Stimulated activated CD8-positive, alpha-beta memory T cell treated with anti-CD3 and anti-CD28 coated beads, Interleukin-7, amount 100 ng/mL, for 1 hour (primary cell): ENCODE measurements at places on chromosomes 3 and 15.

DNA sequence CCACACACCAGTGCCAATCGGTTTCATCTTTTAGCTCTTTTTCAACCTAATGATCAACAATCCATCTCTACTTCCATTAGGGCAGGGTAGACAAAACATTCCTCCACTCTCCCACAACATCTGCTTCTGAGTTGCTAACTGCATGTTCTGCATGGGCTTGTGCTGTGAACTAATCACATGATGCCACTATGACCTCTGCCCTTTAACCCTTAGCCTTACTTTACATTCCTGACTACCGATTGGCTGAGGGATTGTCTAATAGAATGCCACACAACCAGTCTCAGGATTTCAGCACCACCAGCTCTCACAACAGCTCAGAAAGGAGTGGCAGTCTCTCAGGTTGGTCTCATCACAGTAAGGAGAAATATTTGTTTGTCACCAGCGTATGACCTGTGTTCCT, 562.8 kb downstream of the ROBO2 start:
- no peak for DNase-seq

GRCh38 chr3:195823280-195823679, 11.6 kb upstream of the MUC4 start:
- no peak for DNase-seq

- DNase-seq = no peak
Observed at GRCh38 chr3:30281526-30281925, 324.9 kb upstream of the TGFBR2 start.

- DNase-seq = no peak
Observed at GRCh38 chr3:170180079-170180907, 1.2 kb downstream of the PHC3 start.

DNA sequence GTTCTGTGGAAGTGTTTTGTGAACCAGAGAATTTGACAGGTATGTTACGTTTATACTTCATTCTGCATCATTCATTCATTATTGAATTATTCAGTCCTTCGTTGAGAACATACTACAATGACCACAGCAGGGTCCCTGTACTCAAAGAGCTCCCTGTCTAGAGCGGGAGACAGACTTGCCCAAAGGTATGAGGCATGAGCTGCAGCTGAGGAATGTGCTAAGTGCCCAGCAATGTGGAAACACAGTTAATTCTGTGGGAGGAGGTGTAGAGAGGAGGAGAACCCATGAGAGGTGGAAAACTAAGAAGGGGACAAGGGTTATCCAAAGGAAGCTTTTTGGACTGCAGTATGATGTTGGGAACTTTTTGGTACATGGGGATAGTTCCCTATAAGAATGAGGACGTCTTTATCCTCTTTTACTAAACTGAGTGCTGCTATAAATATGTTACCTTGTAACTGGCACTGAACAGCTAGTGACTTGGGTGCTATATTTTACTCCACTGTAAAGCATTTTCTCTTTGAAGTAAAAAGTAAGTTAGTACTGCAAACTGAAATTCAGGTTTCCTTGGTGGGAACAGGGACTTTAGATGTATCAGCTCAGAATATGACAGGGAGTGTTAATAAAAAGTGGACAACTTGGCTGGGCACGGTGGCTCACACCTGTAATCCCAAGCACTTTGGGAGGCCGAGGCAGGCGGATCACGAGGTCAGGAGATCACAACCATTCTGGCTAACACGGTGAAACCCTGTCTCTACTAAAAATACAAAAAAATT, 5.7 kb downstream of the SMAD3 start:
- no peak for DNase-seq

- DNase-seq = no peak
Observed at GRCh38 chr3:149832086-149832485, 19.1 kb downstream of the RNF13 start.

DNA sequence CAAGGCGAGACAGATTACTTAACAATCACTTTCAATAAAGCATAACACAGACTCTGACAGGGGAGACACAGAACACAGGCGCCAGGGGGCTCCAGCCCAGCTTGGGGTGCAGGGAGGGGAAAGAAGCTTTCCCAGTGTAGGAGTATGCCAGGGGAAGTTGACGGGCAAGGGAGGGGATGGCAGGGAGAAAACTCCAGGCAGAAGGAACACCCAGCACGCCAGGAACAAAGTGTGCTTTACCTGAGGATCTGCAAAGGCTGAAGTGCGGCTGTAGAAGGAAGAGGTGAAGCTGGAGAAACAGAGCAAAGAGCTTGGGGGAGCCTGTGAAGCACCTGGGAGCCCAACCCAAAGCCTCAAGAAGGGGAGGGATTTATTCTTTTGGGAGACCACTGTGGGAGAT, 12.1 kb downstream of the RGMA start:
- DNase-seq = no peak

- DNase-seq = no peak
Observed at GRCh38 chr15:28907338-28907960, 21.7 kb downstream of the APBA2 start.

GRCh38 chr15:52199271-52199670, 8.1 kb upstream of the GNB5 start:
- DNase-seq = no peak

DNA sequence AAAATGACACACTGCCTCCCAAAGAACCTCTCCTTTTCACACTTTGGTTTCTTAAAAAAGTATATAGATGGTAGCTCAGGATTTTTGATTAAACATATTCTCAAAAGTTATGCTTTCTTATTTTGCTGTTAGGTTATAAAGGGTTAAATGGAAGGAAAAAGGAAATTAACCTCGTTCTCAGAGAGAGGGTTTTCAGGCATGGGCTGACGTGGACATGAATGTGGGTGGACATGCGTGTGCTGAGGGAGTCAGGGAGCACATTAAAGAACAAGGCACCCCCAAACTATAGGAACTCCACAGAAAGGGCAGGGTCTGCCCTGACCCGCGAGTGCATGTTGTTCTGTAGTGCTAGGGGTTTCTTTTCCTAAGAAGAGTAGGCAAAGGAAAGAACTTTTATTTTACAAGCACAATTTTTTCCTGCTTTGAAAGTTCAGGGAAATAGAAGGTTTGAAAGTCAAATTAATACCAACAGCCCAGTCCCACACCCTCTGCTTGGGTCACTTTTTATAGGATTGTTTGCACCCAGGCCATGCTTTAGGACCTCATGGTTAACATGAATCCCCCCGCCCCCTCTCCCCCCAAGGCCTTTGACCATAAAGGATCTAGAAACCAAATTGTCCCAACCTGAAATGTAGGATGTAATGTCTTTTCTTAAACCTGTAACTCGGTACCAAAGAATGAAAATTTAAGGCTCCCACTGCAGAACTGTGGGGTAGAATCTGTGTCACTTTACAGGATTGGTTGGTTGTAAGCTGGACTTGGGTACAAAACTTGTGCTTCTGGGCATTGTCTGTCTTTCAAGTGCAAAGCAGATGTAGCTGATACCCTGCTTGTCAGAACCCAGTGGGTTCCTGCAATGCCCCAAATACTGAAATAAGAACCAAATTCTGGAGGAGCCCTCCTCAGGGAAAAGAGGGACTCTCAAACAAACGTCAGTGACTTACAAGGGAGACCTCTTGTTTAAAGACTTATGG, 58.5 kb upstream of the CCR4 start:
- DNase-seq = no peak

DNA sequence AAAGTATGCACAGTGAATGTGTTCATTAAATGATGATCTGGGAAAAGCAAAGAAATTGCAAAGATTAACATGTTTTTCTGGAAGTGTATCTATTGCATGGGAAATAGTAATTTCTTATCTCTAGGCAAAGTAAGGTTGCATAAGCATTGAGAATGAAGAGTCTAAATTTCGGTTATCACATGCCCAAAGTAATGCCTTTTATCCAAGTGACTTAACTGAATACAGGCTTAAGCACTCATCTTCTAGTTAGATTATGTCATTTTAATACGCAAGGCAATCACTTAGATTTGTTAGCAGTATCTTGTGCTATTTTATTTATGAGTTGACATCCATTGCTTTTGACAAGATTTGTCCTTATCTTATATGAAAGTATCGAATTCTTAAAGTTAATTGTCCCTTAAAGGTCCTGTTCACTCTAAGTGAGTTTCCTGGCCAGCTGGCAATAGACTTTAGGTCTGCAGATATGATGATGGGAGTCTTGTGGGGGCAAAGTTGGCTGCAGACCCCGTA, 100.5 kb downstream of the NAALADL2 start:
- DNase-seq = no peak

DNA sequence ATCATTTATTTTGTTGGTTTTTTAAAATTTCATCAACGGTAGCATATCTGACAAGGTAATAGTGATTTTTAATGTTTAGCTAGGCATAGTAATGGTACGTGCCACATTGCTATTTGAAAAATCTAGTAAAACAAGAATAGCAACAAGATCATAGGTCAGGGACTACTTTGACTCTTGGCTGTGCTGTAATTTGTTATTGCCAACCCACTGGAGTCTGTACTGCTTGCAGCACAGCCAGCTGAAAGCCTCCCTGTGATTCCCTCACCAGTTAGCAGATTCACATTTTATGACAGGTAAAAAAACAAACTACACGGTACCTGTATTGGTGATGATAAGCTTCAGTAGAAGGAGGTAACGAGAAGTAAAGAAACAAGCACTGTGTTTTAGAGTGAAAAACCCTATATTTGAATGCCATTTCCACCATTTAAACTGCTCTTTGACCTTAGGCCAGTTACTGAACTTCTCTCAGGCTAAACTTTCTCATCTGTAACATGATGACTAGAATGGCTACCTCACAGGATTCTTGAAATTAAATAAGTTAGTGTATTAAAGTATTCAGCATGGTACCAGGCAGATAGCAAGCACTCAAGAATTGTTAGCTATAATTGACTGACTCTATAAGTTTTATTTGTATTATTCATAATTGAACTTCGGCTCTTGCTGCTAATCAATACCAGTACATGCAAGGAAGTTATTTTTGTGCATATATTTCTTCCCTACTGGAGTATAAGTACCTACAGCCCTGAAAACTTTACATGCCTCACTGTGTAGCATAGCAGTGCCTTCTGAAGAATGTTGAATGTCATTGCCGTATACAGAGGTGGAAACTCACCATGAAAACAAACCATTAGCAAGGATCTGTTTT, 16.1 kb downstream of the FILIP1L start:
- no peak for DNase-seq

GRCh38 chr3:33170531-33170930, 48.1 kb downstream of the SUSD5 start:
- no peak for DNase-seq

DNA sequence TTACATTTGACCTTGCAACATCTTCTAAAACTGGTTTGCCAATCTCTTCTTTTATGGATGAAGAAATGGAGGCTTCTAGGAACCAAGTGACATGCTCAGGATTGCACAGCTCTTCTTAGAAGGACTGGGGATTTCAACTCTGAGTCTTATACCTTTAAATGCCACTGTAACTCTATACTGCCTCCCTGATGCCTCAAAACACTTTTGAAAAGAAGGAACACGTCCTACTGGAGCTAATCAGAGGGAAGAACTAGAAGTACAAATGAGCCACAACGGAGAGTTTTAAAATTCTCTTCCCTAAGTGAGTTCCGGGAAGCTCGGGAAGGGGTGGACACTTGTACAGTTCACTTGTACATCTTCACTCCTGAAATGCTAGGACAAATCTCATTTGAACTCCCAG, 949 bp upstream of the MITF start:
- DNase-seq = no peak

GRCh38 chr3:107950417-107950816, 140.4 kb downstream of the CD47 start:
- no peak for DNase-seq

GRCh38 chr3:48708481-48708889, 8.5 kb downstream of the IP6K2 start:
- DNase-seq = no peak

- no peak for DNase-seq
Observed at GRCh38 chr3:104750581-104750980, 616.1 kb upstream of the ALCAM start.

DNA sequence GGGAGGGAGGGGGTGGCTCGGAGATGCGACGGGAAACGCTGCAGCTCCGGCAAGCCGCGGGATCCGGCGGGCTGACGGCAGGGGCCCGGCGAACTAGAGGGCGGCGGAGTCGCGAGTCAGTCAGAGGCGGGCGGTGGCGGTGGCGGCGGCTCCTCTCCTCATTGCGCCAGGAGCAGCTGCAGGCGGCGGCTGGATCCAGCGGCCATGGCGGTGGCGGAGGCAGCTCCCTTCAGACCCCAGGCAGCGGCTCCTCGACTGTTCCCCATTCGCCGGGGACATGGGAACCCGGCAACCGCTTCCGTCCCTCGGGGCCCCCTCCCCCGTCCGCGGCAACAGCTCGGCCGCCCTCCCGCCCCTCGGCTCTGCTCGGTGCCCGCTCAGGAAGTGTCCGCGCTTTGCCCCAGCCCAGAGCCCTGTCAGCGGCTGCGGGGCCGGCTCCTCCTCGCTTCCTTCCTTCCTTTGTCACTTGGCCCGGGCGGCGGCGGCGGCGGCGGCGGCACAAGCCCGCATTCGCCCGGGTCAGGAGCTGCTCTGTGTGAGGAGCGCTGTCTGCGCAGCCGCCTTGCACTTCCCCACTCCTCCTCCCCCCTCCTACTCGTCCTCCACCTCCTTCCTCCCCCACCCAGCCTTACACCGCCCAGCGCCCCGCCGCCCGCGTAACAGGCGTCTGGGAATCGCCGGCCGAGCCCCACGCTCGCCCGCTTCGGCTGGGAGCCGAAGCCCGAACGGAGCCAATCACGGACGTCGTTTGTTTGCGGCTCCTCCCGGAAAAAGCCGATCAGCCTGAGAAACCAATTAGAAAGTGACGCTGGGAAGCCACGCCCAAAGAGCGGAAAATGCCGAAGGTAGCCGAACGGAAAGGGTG, at the start of gene GSK3B:
TSS of gene GSK3B (minus strand) at position 537 of the 865 bp plus-strand sequence. CDS start 1,013 bp downstream, outside the sequence.
- DNase-seq = peak; percentile 99

GRCh38 chr15:38304481-38304880, 51.8 kb downstream of the SPRED1 start:
- DNase-seq = no peak

- DNase-seq = no peak
Observed at GRCh38 chr15:63902671-63903035, 68.9 kb upstream of the HERC1 start.

DNA sequence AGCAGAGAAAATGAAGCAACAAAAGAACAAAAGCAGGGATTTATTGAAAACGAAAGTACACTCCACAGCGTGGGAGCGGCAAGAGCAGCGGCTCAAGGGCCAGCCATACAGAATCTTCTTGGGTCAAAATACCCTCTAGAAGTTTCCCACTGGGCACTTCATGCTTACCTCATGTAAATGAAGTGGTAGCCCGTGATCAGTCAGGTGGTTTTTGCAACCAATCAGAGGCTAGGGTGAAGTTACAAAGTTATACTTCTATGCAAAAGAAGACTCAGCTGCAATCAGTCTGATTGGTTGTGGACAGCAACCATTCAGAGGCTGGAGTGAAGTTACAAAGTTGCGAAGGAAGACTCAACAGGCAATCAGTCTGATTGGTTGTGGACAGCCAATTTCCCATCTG, 37.8 kb upstream of the TRH start:
- DNase-seq = no peak

DNA sequence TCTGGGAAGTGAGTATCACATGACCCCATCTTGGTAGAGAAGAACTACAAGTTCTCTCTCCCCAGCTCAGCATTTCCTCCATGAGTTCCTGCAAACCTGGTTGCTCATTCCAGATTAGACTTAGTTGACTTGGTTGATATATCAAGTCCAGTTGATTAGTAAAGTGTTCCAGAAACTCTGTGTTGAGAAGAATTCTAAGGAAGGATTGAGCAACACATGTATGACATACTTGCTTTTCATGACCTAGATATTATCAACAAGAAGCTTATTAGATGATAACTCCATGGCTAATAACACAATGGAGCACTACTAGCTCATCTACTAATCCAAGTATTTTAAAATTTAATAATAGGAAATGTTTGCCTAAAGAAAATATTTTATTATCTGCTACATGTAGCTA, 6.4 kb upstream of the EID1 start:
- DNase-seq = no peak
